MM.1S (cell line): ENCODE measurements at places on chromosomes 11 and 22.
A peak's percentile ranks its signal among the peaks of the same experiment; 100 is the strongest.

DNA sequence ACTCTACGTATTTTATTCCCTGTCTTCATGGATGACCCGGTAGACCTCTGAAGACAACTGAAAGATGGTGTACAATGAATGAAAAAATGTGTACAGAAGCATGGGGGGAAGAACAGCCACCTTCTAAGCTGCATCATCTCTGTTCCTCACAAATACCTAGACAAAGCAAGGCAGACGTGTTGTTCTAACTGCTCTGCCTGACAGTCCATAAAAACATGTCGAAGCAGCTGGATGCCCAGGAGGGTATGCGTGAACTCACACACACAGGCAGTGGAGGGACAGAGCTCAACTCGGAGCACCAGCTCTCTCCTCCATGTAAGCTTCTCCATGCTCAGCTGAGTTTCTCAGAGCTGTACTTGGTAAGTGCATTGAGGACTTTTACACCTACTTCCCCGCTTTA, 327.4 kb downstream of the CTTN start:
- DNase-seq = no peak

DNA sequence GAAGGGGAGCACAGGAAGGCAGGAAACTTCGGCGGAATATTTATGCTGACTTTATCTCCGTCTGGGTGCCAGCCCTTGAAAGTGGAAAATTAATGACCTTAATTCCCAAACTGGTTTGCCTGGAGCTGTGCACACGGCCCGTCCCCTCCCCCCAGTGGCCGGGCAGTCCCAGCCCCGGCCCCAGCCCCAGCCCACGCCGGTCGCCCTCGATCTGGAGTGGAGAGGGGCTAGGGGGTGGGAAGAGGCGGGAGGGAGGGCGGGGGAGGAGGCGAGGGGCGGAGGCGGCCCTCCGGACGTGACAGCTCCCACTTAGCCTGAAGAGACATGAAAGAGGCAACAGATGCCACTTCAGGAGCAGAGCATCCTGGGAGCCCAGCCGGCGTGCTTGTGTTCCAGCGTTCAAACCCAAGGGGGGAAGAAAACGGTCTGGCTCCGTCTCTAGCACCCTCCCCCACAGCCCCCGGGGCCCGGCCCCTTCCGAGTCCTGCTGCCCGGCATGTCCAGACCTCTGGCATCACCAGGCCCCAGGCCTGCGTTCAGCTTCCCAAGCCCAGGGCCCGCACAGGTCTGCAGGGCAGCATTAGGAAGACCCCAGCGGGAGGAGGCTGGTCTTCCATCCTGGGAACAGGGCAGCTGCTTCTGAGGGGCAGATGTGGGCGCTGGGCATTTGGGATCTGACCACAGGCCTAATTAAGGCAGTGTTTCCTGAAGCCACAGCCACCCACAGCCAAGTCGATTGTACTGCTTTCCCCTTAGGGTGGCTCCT, 20.0 kb upstream of the LMO1 start:
- DNase-seq = no peak

DNA sequence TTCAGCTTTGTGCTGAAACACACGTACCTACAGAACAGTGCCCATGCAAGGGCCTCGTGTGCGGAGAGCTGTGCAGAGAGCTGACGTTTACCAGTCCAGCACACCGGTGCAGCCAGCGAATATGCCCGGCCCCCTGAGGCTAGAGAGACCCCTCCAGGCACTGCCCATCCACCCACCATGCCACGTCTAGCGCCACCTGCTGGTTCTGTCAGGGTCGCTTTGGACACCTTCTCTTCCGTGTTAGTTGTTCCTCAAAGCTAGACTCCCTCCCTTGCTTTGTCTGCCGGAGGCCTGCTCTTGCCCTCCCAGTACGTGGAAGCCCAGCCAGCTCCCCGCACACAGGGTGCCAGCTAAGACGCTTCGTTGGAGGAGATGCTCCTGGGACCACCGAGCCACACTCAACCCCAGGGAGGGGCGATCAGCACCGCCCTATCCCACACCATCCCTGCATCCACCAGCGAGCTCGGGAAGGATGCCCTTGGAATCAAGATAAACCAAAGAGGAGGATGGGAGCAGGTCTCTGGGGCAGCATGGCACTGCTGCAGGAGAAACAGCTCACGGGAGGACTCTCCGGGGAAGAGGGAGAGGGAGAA, 43.4 kb downstream of the CPT1A start:
- no peak for DNase-seq

- DNase-seq = no peak
Observed at GRCh38 chr11:121467965-121468364, 15.2 kb upstream of the SORL1-AS1 start.

DNA sequence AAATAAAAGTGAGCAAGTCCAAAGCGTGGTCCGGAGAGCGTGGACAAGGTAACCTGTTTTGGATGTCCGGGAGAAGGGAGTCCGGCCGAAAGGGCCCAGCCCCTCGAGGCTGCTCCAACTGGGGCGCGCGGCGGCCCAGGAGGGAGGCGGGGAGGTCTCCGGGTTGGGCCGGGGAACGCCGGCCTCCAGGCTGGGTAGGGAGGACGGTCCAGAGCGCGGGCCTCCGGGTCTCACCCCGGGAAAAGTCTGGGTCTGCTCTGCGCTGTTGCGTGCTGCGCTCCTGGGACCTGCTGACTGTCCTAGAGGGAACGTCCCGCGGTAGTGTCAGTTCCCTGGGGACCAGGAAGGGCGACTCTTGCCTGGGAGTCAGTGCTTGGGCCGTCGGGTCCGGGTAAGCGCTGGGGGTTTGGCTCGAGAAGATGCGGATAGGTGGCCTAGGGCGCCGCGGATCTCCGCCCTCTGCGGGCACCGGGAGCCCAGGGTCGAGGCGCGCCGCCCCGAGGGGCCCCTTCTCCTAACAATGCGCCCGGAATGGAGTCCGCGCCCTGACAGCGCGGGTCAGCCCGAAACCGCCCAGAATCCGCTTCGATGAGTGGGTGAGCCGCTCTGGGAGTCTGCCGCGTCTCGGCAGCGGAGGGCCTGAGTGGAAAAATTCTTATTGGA, 988 bp upstream of the FLI1 start:
- peak; percentile 47 for DNase-seq

DNA sequence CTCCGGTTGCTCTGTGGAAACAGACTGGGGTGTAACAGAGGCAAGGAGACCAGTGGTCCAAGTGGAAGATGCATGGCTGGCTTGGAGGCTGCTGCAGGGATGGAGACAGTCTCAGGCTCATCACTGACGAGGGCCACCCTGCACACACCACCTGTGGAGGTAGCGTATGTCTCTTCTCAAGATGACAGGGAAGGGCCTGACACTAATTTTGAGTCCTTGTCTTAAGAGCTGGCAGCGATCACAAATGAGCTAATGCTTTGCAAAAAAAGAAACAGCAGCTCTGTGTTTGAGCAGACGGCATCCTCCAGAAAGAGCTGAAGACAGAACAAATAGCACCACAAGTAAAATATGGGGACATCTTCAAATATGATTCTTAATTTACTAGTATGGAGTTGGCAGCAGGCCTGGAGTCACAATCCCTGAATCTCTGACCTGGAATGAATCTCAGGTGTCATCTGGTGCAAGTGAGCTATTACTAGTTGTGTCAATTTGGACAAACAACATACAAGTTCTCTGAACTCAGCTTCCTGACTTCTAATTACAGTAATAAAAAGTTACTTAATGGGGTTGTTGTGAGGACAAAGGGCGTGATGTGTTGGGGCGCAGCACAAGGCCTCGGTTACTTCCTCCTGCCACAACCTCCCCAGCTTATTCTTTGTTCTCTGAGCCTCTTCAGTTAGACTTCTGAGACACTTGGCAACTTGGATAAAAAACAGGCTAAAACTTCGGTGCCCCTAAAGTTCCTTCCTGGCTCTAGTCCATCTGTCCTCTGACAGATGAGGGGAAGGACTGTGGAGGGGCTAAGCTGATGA, 95.2 kb upstream of the BID start:
- DNase-seq = no peak

- no peak for DNase-seq
Observed at GRCh38 chr11:70951139-70951804, 301.1 kb downstream of the SHANK2 start.
